ENCODE measurements at places on chromosomes 1 and 21.

DNA sequence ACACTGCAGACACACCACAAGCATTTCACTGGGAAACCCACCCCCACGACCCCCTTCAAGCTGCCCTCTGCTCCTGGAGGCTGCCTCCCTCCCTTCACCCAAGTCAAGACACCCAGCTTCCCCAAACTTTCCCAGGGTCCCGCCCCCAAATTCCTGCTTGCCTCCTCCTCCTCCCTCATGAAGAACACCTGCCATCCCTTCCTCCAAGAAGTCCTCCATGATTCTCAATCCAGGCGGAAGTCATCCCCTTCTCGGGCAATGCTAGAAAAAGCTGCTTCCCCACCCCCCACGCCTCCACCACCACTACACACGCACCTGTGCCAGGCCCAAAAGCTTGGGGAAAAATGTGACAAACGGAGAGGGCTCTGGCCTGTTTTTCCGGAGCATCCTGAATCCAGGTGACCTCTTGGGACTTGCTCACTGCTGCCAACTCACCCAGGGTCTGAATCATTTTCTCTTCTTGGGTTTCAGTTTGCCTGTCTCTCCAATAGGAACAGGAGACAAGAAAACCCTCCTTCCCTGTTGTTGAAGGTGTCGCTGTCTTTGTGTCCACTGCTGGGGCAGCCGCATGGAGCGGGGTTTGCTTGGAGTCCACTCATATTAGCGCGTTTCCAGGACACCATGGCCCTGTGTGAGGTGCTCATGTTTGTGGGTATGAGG, 101.0 kb upstream of the CASZ1 start:
- H3K4me3 ChIP-seq = no peak overlapping the region
- peaks cover 1% of the 10 kb centered on the region for H3K27me3 ChIP-seq
- H3K36me3 ChIP-seq = no peaks in the 10 kb centered on the region
- H3K4me1 ChIP-seq = no peaks in the 10 kb centered on the region
- no peak for DNase-seq
- no peak overlapping the region for H3K27ac ChIP-seq

GRCh38 chr1:47761201-47761930, 235.8 kb downstream of the TRABD2B start:
- peaks cover 20% of the 10 kb centered on the region for H3K27me3 ChIP-seq
- no peaks in the 10 kb centered on the region for H3K4me1 ChIP-seq
- no peak overlapping the region for H3K4me3 ChIP-seq
- H3K36me3 ChIP-seq = no peaks in the 10 kb centered on the region

- H3K4me1 ChIP-seq = no peaks in the 10 kb centered on the region
- no peak overlapping the region for H3K27ac ChIP-seq
- no peaks in the 10 kb centered on the region for H3K36me3 ChIP-seq
- DNase-seq = no peak
Observed at GRCh38 chr1:180923021-180923841, 10.5 kb downstream of the KIAA1614 start.

DNA sequence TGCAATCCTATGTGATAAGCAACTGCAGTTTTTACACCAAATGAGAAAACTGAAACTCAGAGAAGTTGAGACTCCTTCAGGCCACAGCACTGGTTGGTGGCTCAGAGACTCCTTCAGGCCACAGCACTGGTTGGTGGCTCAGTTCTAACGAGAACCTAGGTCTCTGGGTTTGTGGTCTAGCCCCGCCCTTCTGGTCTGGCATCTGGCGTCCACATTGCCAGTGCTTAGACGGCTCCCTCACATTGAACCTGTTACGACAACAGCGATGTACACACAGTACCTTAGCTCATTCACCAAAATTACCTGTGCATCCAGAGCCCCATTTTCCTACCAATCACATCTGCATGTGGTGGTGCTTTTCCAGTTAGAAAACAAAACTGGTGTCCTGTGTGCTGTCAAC, 66.1 kb downstream of the NID1 start:
- no peak overlapping the region for H3K4me3 ChIP-seq
- peak overlapping the region; percentile 94 for H3K27ac ChIP-seq
- peaks cover 52% of the 10 kb centered on the region for H3K4me1 ChIP-seq
- H3K27me3 ChIP-seq = no peaks in the 10 kb centered on the region

DNA sequence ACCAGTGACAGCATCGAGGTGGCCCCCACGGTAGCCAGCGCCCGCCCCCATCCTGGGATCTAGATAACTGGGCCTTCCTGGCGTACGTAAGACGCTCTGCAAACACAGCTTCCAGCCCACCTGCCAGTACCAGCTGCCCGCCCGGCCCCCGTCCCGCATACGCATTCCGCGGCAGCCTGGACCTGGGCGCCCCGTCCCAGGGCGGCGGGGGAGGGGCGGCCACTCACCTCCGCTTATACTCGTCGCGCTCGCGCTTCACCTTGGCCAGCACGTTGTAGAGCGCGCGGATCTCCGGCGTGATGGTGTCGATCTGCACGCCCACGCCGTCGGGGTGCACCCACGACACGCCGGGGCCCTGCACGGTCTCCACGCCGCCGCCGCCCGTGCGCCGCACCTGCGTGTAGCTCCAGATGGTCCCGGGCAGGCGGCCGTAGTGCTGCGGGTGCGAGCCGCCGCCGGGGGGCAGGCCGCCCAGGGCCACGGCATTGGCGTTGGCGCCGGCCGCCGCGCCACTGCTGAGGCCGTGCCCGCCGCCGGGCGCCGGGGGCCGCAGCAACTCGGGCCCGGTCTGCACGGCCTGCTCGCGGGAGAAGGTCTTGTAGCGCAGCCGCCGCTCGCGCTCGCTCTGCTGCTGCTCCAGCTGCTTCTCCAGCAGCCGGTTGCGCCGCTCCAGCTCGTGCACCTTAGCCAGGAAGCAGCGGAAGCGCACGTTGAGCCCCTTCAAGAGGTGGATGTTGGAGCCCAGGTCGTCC, 859 bp downstream of the IFFO2 start:
- peaks cover 54% of the 10 kb centered on the region for H3K4me1 ChIP-seq
- H3K36me3 ChIP-seq = peaks cover 26% of the 10 kb centered on the region
- DNase-seq = peak; percentile 76
- peak overlapping the region; percentile 85 for H3K27ac ChIP-seq
- peak overlapping the region; percentile 86 for H3K4me3 ChIP-seq

- peaks cover 29% of the 10 kb centered on the region for H3K4me1 ChIP-seq
- DNase-seq = no peak
- H3K4me3 ChIP-seq = no peak overlapping the region
- H3K36me3 ChIP-seq = no peaks in the 10 kb centered on the region
Observed at GRCh38 chr1:59061876-59062275, 235.0 kb upstream of the FGGY start.

Measured in activated CD4-positive, alpha-beta T cell treated with anti-CD3 and anti-CD28 coated beads for 36 hours (primary cell).